ENCODE measurements at places on chromosomes 1 and 21. TPM values are rescaled to one million over a fixed set of nuclear protein-coding genes. Genes with fewer than 3 reads are reported as not detected.

GUCA2B gene
- not detected for total RNA-seq

RNU1-1 gene
- total RNA-seq, result under 0.01 TPM

TNFRSF4 gene
- total RNA-seq, result 0.25 TPM

C4BPA gene
- not detected for total RNA-seq

GJB3 gene
- total RNA-seq, result 29.7 TPM

TMOD4 gene
- not detected for total RNA-seq

SNIP1 gene
- total RNA-seq, result 18.3 TPM

KCNE2 gene
- not detected for total RNA-seq

XCL2 gene
- total RNA-seq, result not detected

ACTL8 gene
- total RNA-seq, result 0.17 TPM

HEYL gene
- 4.8 TPM for total RNA-seq

LCE1A gene
- total RNA-seq, result not detected

OR2T11 gene
- not detected for total RNA-seq
